ENCODE measurements at places on chromosomes 3 and 15. TPM values are rescaled to one million over a fixed set of nuclear protein-coding genes. Genes with fewer than 3 reads are reported as not detected.

The DAZL gene
- total RNA-seq = not detected

The CEP70 gene
- total RNA-seq = 10.6 TPM

The DNAJA4 gene
- total RNA-seq = not detected

The ITGA11 gene
- 2.4 TPM for total RNA-seq

The C15orf62 gene
- not detected for total RNA-seq

The PPARG gene
- 41.4 TPM for total RNA-seq

The PIERCE2 gene
- total RNA-seq = 4.2 TPM

The FAM98B gene
- total RNA-seq = 8.7 TPM

The SPATA12 gene
- 0.62 TPM for total RNA-seq

The CPA3 gene
- not detected for total RNA-seq

The CLDN18 gene
- total RNA-seq = not detected

The SKOR1 gene
- 0.05 TPM for total RNA-seq

The GNAT1 gene
- total RNA-seq = not detected

The GOLGA6A gene
- 0.07 TPM for total RNA-seq

The UCN2 gene
- total RNA-seq = 8.9 TPM

The PTPRG gene
- total RNA-seq = 2.4 TPM

The BFSP2 gene
- total RNA-seq = not detected

The TMEM44 gene
- total RNA-seq = 11.1 TPM

The TADA3 gene
- 57.7 TPM for total RNA-seq

The ZNF660 gene
- total RNA-seq = not detected

The SCN5A gene
- 0.38 TPM for total RNA-seq

Measured in A549 treated with Mapracorat at 1 μM for 4 hours (cell line).